ENCODE measurements at places on chromosomes 6 and 20.

DNA sequence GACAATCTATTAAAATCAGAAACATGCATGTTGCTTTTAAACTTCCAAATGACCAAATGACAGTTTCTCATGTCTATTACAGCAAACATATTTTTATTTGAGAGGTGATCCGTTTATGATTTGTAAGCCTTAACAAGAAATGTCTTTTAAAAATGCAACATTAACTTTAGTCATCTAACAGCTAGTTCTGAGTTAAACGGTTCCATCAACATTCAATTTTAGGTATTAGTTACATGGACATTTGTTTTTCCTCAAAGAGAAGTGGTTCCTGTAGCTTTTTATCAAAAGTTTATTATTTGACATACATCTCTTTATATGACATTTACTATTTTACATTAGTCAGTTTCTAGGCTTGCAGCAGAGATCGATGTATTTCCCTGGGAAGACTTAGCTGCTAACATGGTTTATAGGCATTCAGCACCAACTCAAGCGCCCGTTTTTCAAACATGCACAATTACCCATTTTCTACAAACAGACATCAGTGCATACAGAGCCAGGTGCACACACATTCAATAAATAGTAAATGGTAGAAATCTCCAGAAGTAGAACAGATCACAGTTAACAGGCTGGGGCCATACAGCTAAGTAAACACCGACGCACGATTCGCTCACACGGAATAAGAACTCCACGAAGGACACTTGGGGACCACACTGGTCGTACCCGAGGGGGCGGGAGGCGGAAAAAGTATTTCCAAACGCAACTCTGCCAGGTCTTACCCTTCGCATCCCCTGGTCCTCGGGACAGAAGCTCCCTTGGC is 882 bp downstream of the CNR1 start:
- no peak for DNase-seq

- no peak for DNase-seq
Measured at GRCh38 chr6:20816126-20816525, 281.9 kb downstream of the CDKAL1 start.

DNA sequence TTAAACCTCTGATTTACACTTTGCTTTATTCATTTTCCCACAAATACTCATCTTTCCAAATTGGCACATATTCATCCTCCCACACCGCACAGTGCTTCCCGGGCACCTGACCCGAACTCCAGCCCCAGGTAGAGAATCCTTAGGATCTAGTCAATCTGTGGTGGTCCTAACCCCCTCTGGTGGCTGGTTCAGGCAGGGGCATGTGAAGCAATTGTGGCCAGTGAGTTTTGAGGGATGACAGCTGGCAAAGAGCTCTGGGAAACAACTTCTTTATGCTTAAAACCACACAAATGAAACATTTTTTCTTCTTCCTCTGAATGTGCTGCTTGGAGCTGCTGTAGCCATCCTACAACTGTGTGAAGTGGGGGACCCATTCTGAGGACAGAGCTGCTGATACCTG is 54.7 kb downstream of the ELOVL5 start:
- no peak for DNase-seq

- peak; percentile 76 for DNase-seq
Measured at GRCh38 chr20:10501402-10501801, 66.3 kb downstream of the SLX4IP start.

- DNase-seq: no peak
Measured at GRCh38 chr6:170081556-170081955, 209.3 kb downstream of the DLL1 start.

- no peak for DNase-seq
Measured at GRCh38 chr20:63884506-63885263, 10.2 kb upstream of the DNAJC5 start.

GRCh38 chr20:51094221-51094620 is 71.3 kb upstream of the KCNG1 start:
- DNase-seq: no peak

GRCh38 chr6:19632786-19633185 is 204.4 kb upstream of the ID4 start:
- DNase-seq: no peak

GRCh38 chr6:133166766-133167165 is 74.4 kb upstream of the EYA4 start:
- DNase-seq: no peak

GRCh38 chr6:166826264-166826663 is 130.1 kb downstream of the RNASET2 start:
- DNase-seq: no peak

GRCh38 chr6:46921731-46922130 is at the start of gene ADGRF5:
Gene ADGRF5, minus strand, starts transcription at chr6:46921938. Its CDS starts 15,176 bp downstream, at chr6:46906762.
- no peak for DNase-seq

DNA sequence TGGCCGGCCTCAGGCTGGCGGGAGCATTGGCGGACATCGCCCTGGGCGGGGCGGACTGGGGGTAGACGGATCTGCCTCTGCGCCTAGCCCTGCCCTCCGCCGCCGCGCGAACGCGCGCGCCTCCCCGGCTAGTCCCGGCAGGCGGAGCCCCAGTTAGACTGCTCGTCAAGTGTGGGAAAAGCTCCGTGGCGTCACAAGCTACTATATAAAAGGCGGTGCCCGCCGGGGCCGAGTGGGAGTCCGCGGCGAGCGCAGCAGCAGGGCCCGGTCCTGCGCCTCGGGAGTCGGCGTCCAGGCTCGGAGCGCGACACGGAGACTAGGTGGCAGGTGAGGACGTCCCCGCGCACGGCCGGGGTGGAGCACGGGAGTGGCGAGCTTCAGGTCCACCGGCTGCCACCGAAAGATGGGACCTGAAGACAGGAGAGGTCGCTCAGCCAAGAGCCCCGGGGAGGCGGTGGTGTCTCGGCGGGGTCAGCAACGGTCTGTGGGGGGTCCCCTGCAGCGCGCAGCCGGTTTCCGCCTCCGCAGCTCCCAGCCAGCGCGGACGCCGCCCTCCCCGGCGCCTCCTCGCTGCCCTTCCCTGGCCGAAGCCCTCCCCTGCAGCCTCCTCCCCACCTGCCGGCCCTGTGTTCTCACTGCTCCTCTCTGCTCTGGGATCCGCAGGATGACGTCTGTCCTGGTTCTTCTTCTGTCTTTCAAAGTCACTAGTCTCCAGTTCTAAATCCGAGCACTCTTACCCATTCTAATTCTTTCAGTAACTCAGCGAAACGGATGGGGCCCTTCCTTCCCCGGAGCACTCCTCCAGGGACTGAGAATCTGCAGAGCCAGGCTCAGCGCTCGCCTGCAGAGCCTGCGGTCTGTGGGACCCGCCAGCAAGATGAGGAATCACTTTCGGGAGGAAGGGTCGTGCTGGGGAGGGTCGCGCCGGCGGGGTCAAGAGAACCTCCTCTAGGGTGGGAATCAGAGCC is 4.3 kb upstream of the RIPK1 start:
- DNase-seq: peak; percentile 78

GRCh38 chr6:26022737-26023136 is 60.1 kb downstream of the TRIM38 start:
- DNase-seq: no peak

GRCh38 chr6:56416247-56416646 is 168.9 kb upstream of the COL21A1 start:
- DNase-seq: no peak

GRCh38 chr6:159945801-159946392 is 23.0 kb upstream of the IGF2R start:
- no peak for DNase-seq

GRCh38 chr20:11130554-11131166 is 456.9 kb upstream of the JAG1 start:
- no peak for DNase-seq

- no peak for DNase-seq
Measured at GRCh38 chr6:118553132-118553531, 5.0 kb downstream of the PLN start.

DNA sequence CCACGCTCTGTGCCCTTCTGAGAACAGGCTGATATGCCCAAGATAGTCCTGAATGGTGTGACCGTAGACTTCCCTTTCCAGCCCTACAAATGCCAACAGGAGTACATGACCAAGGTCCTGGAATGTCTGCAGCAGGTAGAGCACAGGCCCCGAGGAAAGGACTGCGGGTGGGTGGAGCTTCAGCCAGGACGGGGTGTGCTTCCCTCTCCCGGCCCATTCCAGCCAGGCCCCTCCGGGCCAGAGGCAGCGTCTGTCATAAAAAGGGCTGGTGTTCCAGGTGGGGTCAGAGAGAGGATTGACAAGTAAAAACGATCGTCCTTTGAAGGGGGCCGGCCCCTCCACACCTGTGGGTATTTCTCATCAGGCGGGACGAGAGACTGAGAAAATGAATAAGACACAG is 1.3 kb downstream of the RTEL1 start:
- DNase-seq: no peak

DNA sequence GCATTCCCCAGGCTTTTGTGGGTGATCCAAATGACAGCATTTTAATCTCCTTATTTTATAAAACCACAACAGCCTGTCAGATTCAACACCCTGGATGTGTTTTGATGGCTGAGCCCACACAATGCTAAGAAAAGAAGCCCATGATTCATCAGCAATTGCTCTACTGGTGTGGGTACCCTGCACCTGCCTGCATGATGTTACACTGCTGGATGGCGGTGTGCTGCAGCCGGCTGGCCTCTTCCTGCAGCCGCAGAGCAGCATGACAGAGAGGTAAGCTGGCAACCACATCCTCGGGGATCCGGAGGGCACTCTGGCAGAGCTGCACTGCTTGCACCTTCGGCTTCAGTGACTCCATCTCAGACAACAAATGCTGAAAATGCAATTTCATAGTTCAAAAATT is 327.5 kb downstream of the SYNE1 start:
- no peak for DNase-seq

DNA sequence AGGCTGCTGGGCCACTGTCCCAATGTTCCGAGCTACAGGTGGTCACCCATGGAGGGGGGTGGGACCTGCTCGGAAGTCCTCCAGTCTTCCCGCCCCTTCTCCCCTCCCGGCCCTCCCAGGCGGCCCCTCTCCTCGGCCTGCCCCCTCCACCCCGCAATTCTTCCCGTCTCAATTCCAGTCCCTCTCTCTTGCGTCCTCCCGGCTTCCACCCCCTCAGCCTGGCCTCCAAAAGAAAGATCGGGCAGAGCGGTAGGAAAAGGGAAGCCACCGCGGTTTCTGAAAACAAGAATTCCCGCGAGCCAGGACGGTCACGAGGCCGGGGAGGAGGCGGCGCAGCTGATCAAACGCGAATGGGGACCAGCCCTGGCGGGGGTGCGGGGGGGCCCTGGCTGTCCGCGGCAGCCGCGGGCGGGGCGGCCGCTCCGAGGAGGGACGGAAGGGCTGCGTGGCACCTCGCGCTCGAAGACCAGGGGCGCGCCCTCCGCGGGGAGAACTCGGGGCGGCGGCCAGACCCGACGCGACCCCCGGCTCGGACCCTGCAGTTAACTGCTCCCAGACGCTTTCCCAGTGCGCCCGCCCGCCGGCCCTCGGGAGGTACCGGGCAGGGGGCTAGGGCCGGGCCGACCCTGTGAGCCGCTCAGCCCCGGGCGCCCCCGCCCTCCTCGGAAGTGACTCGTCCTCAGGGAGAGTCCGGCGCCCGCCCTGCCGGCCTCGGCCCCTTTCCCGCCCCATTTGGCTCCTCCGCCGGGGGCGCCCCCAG is 1.0 kb downstream of the PXDC1 start:
- peak; percentile 73 for DNase-seq

DNA sequence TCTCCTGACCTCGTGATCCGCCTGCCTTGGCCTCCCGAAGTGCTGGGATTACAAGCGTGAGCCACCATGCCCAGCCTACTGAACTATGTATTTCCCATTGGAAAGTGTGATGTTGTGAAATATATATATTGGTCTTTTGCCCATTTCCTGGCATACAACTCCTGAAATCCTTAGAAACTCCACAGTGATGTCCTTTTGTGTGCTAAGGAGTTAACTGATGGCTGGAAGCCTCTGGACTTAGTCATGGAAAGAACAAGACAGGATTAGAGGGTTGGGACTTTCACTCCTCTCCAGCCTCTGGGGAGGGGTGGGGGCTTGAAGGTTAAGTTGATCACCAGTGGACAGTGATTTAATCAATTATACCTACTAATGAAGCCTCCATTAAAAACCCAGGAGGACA is 7.1 kb downstream of the PANK2 start:
- no peak for DNase-seq

GRCh38 chr6:112235956-112236355 is 18.4 kb downstream of the LAMA4 start:
- no peak for DNase-seq

DNA sequence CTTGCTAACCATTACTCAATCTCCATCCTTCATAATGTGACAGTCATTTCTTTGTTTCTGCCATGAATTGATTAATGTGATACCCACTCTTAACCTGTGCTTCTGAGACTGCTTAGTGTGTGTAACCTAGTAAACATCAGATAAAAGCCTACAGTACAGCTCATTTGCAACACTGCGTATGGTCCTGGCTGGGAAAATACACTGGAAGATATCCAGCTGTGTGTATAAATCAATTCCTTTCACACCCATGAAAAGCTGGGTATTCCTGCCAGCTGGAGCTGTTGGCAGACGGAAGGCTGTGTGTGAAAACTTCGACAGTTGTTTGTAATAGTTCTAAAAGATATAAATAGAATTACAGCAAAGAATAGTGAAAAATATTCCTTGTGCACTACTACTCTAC is 509.2 kb downstream of the FRK start:
- peak; percentile 46 for DNase-seq
